EH (cell line): ENCODE measurements at places on chromosomes 3 and 15.

GRCh38 chr15:89863918-89864317, 29.9 kb downstream of the AP3S2 start:
- no peak for DNase-seq

- DNase-seq = no peak
Measured at GRCh38 chr15:58081891-58082290, 16.4 kb upstream of the ALDH1A2 start.

GRCh38 chr3:114857299-114857701, 289.8 kb downstream of the ZBTB20 start:
- no peak for DNase-seq

DNA sequence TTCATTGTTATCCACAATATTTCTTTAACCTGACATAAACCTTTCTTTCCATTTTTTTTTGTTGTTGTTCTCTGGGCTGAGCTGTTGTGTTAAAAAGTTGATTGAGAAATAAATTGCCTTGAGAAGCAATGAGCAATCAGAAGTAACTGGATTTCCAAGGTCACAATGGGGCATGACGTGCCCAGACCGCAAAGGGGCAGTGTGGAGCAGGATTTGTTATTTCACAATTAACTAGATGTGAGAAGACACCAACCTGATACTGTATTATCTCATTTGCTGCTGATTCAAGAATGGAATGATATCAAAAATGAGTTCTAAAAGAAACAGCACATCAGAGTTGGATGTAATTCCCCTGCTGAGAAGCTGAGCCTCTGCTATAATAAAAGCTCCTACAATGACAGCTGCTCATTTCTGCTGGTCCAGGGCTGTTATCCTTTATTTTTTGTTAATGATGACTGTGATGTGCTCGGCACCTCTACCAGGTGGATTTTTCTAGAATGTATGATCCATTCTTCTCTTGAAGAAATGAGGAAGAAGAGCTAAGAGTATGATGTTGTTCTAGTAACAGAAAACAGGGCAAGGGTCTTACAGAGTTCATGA, 28.1 kb downstream of the CPNE4 start:
- peak; percentile 36 for DNase-seq

GRCh38 chr3:178645503-178645902, 109.3 kb downstream of the KCNMB2 start:
- no peak for DNase-seq

DNA sequence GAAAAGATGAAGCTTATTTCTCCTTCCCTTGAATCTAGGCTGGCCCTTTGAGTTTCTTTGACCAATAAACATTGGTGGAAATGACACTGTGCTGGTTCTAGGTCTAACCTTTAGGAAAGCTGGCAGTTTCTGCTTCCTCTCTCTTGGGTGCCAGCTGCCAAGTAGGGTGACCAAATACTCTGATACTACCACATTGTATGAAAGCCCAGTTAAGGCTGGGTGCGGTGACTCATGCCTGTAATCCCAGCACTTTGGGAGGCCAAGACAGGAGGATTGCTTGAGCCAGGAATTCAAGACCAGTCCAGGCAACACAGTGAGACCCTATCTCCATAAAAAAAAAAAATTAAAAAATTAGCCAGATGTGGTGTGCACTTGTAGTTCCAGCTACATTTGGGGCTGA, 320.7 kb downstream of the ZNF621 start:
- DNase-seq = no peak

DNA sequence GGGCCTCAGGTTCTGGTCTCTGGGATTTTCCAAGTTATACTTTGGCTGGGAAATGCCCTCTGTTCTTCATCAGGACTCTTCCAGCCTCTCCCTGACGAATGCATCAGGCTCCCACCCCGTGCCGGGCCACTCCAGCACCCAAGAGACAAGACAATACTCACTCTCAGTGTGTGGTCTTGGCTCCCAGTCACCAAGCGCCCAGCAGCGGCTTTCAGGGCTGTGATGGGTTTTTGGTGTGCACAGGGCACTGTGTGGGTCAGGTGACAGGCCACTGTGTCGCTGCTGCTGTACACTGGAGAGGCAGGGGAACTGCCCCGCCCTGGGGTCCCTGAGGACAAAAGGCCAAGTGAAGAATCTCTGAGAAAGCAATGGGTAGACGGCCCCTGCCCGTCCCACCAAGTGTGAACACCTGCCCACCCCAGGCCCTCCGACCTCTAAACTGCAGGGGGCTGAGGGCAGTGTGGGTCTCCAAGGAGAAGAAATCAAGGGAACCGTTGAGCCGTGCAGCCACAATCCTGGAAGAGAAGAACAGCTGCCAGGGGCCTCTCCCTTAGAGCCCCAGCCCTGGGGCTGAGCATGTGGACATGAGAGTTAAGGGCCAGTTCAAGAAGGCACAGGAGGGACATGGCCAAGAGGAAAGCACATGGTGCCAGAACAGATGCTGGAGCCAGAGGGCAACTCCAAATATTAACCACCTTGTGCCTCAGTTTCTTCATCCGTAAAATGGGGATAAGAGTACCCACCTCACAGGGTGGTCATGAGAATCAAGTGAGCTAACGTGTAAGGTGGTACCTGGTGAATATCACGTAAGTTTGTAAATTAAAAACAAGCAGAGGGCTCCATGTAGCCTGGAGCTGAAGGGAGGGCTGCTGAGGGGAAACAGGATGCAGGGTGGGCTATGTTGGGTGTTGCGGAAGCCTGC, 34.1 kb downstream of the PTPN23 start:
- no peak for DNase-seq

DNA sequence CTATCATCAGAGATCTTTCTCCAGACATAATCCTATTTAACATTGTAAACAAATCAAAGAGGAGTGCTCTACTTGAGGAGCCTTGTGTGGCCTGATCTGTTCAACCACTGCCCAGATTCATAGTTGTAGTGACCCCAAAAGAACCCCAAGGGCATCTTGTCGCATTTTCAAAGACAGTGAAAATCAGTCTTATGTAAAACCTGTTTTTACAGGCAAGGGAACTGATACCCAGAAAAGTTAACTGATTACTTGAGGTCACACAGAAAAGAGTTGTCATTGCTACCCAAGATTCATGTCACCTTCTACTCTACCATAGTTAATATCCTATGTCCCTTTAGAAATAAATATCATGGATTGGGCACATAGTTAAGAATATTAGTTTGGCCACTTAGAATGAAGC, 40.5 kb upstream of the ARPP21 start:
- no peak for DNase-seq

- no peak for DNase-seq
Measured at GRCh38 chr3:14047027-14047426, 77.6 kb downstream of the CHCHD4 start.

- DNase-seq = no peak
Measured at GRCh38 chr3:127423856-127424765, 136.3 kb upstream of the PRR20G start.

DNA sequence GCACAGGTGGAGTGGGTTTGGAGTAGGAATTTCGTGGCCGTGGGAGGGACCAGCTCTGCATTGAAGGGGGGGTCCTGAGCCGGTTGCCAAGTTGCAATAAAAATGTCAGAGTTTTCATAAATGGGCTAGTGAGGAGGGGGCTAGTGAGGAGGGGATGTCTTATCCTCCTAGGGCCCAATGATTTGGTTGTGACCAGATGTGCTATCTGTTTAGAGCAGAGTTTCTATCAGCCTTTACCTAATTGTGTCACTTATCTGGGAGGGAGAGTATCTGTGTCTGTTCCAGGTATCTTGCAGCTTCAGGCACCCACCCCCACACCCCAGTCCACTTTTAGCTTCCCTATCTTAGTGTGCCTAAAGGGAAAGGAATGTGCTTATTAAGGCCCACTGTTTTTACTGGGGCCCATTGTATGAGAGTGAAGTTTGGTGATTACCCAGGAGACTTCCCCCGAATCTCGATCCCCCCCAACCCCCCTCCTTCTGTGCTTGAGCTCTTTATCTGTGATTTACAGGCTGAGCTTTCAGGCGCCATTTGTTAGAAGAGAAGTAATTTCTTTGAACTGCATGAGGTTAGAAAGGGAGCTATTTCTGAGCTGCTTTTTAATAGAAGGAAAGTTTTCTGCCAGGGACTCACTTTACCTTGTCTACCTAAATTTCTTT, 42.6 kb downstream of the PPCDC start:
- DNase-seq = peak; percentile 43

DNA sequence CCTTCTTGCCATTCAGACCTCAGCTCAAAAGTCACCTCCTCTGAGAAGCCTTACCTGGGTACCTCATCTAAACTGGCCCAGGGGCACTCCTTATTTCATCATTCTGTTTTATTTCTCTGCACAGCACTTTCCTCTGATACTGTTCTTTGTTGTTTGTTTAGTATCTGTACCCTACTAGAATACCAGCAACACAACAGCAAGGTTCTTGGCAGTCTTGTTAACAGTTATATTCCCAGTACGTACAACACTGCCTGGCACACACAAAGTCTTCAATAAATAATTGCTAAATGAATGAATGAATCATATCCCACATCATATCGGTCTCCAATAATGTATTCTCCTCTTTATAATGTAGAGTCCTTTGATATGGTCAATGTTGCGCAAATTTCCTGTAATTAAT, 188.1 kb downstream of the FOXP1 start:
- no peak for DNase-seq

- DNase-seq = no peak
Measured at GRCh38 chr3:186901135-186901734, 29.1 kb upstream of the ST6GAL1 start.

DNA sequence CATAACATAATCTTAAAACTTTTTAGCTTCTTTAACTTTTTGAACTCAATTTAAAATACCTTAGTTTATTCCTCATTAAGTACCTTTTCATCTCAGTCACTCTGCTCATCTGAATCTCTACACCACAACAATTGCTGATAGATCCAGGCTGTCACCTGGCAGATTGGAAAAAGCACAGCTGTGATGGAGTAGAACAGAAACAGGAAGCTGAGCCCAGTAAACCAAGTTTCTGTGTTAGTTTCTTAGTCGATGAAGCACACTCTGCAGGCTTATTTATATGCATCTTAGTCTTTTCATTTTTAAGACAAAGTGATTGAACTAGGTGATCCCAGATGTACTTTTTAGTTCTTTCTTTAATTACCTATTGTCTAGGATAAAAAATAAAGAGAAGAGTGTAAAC, 1398.0 kb upstream of the ALCAM start:
- no peak for DNase-seq

GRCh38 chr3:129723558-129724324, 117.3 kb upstream of the PLXND1 start:
- DNase-seq = peak; percentile 85

- no peak for DNase-seq
Measured at GRCh38 chr15:74845208-74845568, 2.2 kb upstream of the ULK3 start.

GRCh38 chr3:128587391-128587790, 63.2 kb downstream of the RPN1 start:
- no peak for DNase-seq

DNA sequence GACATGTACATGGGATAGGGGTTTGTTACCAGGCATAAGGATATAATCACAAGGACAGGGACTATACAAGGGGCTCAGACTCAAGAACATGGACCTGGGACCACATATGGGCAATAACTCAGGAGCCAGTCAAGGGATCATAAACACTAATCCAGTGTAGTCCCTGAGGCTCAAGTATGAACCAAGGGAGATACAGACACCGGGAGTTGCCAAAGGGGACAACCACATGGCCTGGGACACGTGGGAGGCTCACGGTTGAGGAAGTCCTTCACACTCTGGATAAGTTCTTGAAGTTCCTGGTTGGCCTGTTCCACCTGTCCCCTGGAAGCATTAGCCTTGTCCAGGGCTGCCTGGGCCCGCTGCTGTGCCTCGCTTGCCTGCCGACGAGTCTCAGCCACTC, 1.8 kb upstream of the USP19 start:
- DNase-seq = no peak

GRCh38 chr15:98560338-98560737, 88.0 kb upstream of the IGF1R start:
- DNase-seq = no peak

- DNase-seq = no peak
Measured at GRCh38 chr15:39154227-39154638, 426.6 kb upstream of the THBS1 start.

GRCh38 chr3:39327746-39328349, 1.7 kb upstream of the CCR8 start:
- DNase-seq = no peak

DNA sequence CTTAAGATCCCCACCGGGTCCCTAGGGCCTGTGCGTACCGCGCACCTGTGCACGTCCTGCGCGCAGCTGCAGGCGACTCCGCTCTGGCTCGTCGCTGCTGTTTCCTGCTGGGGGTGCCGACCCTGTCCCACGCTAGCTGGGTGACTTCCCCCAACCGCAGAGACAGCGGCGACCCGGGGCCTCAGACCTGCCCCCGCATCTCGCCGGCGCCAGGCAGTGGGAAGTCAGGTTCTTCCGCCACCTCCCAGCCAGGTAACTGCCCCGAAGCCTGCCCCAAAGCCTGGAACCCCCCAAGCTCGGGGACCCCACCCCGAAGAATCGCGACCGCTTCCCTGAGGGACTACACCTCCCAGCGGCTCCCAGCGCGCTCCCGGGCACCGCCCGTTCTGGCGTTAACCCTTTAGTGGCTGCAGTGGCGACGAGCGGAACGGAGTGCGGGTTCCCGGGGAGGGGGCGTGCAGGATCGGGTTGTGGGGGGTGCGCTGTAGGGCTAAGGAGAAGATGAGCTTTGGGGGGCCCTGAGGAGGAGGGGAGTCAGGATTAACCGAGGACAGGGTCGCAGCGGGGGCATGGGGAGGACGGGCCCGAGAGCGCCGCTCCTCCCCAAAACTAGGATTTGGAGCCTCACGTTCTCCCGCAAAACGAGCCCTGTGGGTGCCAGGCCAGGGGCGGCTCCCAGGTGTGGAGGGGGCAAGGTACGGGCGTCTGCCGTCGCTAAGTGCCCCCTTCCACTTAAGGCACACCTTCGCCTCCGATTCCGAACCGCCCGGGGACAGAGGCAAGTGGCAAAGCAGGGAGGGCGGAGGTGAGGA, 589 bp downstream of the NEIL1 start:
- peak; percentile 39 for DNase-seq

DNA sequence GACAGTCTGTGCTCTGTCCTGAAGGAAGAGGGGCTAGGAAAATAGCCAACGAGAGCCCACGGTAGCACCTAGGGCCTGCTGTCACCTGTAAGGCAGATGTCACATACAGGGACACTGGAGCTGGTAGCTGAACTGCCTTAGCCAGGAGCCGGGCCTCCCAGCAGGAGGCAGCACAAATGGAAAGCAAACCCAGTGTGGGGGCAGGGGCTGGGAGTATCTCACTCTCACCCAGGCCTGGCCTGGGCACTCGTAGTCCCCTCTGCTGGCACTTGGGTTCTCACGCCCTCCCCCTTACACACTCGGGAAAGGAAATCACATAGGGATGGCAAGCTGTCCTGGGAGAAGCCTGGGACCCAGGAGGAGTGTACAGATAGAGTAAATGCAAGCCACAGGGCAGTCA, 173.1 kb upstream of the CHRNA7 start:
- DNase-seq = no peak
